Midbrain (tissue), 1 donor: ENCODE measurements at places on chromosomes 4 and X.

DNA sequence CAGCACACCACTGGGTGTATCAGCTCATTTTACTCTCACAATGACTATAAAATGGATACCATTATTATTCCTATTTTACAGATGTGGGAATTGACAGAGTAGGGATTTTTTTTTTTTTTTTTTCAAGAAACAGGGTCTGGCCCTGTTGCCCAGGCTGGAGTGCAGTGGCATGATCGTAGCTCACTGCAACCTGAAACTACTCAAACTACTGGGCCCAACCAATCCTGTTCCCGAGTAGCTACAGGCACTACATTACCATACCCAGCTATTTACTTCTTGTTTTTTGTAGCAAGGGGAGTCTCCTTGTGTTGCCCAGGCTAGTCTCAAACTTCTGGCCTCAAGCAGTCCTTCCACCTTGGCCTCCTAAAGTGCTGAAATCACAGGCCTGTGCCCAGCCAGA, 95.2 kb downstream of the LARP7 start:
- no peak for DNase-seq

GRCh38 chrX:74525116-74525515, 89.3 kb downstream of the RLIM start:
- no peak for DNase-seq

DNA sequence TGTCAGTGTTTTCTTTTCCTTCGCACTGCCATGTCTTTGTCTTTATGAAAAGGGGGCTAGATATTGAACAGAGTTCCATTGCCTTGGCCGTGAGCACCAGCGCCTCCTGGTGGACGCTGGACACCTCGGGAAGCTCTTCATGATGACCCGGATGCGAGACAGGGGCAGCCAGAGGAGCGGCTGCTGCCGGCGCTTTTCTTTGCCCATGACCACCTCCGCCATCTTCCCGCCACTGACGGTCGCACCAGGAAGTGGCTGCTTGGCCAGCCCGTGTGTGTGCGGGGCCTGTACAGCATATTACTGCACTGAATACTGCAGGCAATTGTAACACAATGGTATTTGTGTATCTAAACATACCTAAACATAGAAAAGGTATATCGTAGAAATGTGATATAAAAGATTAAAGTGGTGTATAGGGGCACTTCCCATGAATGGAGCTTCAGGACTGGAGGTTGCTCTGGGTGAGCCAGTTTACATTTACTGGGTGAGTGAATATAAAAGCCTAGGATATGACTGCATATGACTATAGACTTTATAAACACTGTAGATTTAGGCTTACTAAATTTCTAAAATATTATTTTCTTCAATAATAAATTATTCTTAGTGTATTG, 15.8 kb upstream of the GRIA2 start:
- DNase-seq, result no peak

DNA sequence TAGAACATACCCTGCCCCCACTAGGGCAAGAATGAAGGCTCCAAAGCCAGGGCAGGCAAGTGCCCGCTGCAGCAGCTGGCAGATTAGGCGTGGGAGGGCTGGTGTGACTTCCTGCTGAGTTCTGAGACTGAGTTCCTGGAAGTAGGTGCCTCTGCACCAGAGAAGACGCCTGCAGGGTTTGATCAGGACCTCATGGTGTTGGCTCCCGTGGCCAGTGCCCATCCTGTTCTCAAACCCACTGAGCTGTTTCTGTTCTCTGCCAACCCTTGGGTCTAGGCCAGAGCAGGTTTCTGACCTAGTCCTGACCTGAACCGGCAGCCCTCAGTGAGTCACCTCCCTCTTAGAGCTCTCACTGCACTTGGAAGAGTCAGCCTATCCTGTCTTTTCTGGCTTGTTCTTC, 220.7 kb downstream of the HS6ST2 start:
- no peak for DNase-seq

DNA sequence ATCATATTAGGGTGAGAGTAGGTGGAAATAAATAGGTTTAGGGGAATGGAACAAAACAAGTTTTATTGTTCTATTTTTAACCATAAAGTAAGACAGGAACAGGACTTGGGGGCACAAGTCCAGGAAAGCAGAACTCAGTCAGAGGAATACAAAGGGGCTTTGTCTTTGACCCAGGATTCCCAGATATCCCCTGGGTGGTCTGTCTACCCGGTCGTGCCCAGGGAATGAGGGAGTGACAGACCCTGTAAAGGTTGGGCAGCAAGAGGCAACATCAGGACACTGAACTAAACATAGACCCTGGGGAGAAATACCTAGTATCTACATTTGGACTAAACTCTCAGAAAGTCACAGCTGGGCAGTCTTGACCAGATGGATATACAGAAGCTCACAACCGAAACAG, 50.6 kb downstream of the PTCHD1 start:
- DNase-seq, result no peak

DNA sequence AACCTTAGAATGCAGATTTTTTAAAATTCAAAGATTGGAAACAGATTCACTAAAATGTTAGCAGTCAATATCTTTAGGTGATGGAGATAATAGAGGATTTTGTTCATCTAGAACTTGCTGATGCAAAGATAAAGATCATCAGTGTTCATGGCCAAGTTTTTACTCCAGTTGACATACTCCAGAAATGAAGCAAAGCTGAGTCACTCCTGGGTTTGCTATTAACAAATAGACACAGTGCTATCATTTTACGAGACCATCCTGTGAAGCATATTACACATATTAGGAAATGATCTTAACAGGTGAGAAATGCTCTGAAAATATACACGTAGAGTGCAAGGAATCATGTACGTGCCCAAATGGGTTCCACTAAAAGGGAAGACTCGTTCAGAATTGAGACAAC, 170.6 kb upstream of the FAM9B start:
- no peak for DNase-seq

- no peak for DNase-seq
Measured at GRCh38 chr4:121829511-121829910, 5.8 kb upstream of the CCNA2 start.

DNA sequence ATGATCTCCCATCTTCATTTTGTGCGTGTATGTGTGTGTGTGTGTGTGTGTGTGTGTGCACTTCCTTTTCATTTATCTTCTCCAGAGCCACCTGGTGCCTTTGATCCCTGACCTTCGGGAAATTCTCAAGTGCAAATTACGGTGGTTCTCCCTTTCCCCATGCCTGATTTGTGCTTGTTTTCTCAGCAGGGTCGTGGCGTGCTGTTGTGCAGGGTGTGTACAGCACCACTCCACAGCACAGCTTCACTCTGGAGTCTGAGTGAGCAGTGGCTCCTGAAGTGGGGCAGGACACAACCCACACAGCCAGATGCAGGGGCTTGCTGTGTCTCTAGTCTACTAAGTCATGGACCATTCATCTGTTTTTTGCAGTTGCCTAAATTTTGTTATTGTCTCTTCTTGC, 114.2 kb upstream of the TBC1D9 start:
- DNase-seq, result no peak

- DNase-seq, result no peak
Measured at GRCh38 chr4:119638359-119638758, 9.8 kb upstream of the PDE5A start.

DNA sequence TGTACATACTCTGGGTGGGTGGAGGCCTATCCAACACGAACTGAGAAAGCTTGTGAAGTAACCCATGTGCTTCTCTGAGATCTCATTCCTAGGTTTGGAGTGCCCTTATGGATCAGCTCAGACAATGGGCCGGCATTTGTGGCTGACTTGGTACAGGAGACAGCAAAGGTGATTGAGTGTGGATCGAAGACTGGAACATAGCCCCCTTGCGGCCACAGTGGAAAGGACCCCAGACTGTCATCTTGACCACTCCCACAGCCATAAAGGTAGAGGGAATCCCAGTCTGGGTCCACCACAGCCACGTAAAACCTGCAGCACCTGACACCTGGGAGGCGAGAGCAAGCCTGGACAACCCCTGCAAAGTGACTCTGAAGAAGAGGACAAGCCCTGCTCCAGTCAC, 598.0 kb upstream of the AADAT start:
- no peak for DNase-seq

- peak; percentile 8 for DNase-seq
Measured at GRCh38 chrX:3252744-3253143, 93.7 kb downstream of the MXRA5 start.

DNA sequence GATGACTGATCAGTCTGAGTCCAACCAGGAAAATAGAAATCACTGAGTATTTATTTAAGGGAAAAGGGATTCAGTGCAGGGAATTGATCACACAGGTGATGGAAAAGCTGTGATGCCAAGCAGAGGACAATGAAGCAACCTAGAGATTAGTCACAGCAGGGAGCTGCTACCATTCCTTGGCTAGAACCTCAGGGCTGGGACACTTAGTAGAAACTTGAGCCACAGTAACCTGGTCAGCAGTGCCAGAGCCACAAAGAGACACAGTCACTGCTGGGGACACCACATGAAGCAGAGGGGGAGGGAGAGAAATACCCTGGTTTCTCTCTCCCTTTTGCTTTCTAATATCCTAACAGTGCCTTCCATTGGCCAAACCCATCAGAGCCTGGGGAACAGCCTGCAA, 38.7 kb downstream of the RTL9 start:
- no peak for DNase-seq

DNA sequence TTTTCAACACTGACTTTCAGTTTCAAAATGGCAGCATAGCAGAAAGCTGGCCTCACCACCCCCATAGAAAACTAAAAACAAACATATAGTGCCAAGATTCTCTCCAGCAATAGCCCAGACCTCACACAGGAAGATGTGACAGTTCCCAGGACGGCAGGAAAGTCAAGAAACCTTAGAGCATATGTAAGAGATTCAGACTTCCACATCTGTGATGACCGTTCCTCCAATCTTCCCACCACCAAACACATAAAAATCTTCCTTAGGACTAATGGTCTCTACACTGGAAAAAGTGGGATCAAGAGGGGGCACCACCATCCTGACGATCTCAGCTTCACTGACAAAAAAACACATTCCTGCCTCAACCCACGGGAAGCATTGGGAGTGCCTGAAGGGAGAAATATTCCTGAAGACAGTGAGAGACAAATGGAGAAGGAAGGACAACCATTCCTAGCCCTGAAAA, 134.1 kb upstream of the CPXCR1 start:
- no peak for DNase-seq

GRCh38 chr4:55175779-55176231, 50.4 kb upstream of the KDR start:
- DNase-seq, result no peak

DNA sequence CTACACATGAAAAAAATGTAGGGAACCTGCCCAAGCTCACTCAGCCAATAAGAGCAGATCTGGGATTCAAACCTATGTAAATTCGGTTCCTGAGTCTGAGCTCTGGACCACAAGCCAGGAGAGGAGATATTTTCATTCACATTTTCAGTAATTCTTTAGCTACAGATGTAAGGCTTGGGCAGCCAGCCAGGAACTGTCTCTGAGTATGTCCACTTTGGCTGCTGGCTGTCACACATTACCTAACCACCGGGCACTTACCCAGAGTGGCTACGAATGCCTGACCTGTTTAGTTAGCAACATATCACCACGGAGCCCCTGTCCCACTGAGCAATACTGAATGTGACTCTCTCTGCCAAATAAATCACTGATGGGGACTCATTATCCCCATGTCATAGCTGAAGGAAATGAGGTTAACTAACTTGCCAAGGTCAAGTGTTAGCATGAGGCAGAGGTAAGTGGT, 15.3 kb downstream of the USP46 start:
- DNase-seq, result no peak

GRCh38 chr4:47462799-47463234, 685 bp downstream of the COMMD8 start:
- DNase-seq, result no peak

GRCh38 chrX:97045470-97045869, 161.8 kb downstream of the RPA4 start:
- no peak for DNase-seq

GRCh38 chr4:67929426-67929825, 33.9 kb downstream of the TMPRSS11A start:
- DNase-seq, result no peak

DNA sequence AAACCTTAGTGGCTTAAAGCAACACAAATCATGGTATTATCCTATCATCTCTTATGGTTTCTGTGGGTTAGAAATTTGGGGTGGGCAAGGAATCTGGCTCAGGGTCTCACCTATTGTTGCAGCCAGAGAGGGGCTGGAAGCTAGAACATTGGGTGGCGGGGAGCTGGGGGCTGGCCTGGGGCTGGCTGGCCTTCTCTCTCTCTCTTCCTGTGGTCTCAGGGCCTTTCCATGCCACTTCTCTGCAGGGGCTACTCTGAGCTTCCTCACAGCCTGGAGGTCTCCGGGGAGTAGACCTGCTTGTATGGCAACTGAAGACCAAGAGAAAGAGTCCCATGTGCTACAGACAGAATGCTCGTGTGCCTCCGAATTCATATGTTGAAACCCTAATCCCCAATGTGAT, 10.7 kb upstream of the XPNPEP2 start:
- DNase-seq, result no peak

- DNase-seq, result no peak
Measured at GRCh38 chr4:108861334-108861733, 98.5 kb upstream of the ETNPPL start.

- no peak for DNase-seq
Measured at GRCh38 chr4:115054836-115055235, 58.6 kb downstream of the NDST4 start.

GRCh38 chrX:78710171-78710570, 37.3 kb upstream of the LPAR4 start:
- no peak for DNase-seq

- no peak for DNase-seq
Measured at GRCh38 chrX:148593146-148593545, 92.7 kb downstream of the AFF2 start.

DNA sequence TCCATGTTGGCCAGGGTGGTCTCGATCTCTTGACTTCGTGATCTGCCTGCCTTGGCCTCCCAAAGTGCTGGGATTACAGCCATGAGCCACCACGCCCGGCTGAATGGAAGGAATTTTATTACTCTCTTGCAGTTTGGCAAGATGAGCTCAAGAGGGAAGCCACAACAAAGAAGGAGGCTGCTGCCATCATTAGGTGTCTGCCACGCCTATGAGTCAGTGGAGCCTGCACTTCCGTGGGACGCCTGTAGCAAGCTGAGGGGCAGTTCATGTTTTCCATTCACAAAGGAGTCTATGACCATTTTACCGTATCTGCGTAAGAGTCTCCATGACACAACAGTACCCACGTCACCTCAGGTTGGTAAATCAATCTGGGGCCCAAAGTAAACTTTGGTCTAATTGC, 51.2 kb upstream of the CHRNA9 start:
- DNase-seq, result no peak

DNA sequence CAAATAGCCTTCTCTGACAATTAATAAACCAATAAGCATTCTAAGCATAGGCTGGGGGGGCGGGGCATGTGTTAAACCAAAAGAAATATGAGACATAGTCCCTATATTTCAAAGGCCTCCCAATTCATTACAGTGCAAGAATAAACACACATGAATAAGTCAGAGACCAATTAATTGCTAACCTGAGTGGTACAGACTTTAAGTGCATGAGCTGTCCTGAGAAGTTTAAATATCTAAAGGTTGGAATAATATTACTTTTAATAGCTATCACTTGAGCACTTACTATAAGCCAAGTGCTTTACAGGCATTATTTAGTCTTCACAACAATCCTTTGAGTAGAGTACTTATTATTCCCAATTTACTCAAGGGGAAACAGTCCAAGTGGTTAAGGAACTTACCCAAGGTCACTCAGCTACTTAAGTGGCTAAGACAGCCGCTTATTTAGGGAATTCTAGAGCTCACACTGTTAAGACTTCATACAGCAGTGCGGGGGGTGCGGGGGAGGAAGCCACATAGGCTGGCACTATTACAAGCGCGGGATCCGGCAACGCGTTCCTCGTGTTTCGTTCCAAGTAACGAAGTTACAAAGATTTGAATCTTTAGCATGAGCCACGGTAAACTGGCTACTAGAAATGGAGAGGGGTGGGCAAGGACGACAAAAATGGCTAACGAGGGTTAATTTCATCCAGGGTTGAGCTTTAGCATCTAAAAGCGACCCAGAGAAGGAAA, 1.4 kb downstream of the THOC2 start:
- DNase-seq, result no peak

- DNase-seq, result no peak
Measured at GRCh38 chrX:154094833-154095232, 2.7 kb downstream of the MECP2 start.
